CD4-positive, alpha-beta T cell treated with Interleukin-21 for 1 hour (primary cell): ENCODE measurements at places on chromosomes 4 and X.

DNA sequence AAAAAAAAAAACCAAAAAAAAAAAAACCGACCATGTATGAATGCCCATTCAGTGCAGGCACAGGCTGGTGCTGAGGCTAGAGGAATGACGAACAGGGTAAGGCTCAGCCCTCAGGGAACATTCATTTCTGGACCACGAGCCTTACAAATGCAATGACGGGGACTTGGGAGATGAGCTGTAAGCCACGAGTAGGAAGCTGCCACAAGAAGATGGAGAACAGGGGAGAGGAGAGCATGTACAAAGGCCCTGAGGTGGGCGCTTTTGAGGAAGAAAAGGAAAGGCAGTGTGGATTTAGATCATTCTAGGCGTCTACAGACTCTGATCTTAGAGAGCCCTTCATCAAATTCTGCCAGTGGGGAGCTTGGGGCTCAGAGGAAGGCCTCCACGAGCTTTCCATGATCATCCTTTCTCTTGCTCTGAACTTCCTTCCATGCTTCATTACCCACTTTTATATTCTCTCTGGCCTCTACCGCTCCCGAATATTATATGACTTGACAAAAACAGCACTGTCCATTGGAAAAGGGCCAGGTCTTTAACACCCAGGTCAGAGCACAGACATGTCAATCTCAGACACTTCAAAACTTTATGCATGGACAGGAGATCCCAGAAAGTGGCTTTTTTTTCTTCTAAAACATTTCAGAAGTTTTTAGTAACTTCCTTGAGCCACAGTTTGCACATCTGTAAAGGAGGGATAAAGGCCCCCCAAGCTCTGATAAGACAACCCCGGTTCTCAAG lies 3.3 kb upstream of the ZNF518B start:
- DNase-seq: no peak

- no peak for DNase-seq
These were observed 20.9 kb upstream of the S100G start for GRCh38 chrX:16628946-16629595.

DNA sequence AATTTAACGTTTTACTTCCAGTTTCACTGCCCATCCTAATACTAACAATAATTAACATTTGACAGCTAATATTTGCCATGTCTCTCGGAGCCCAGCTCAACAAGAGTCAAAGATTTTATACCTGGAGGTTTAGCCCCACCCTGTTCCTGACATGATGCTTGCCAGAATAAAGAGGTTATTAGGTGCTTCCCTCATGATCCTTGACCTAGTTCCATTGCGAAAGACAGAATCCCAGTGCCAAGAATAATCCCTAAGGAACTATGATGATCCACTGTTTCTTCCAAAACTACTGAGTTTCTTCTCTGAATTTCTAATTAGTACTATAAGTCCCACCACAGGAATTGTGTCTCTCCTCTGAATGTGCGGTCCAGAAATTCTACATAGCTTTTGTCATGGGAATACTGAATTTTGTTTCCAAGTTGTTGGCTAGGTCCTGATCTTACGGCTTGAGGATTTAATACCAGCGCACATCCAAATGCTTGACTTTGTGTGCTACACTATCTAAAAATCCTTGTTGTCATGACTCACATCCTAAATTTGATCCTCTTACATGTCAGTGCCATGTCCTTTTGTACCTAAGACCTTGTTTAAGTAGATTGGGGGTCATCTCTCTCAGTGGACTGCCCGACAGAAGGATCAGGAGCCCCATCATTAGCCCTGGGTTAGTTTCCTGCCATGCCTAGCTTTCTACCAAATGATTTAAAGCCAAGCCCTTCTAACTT lies 23.1 kb downstream of the ANTXR2 start:
- DNase-seq: no peak

DNA sequence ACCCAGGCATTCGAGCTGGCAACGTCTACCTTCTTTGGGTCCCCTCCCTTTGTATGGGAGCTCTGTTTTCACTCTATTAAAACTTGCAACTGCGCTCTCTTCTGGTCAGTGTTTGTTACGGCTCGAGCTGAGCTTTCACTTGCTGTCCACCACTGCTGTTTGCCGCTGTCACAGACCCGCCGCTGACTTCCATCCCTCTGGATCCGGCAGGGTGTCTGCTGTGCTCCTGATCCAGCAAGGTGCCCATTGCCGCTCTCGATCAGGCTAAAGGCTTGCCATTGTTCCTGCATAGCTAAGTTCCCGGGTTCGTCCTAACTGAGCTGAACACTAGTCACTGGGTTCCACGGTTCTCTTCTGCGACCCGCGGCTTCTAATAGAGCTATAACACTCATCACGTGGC lies 183.5 kb upstream of the GALNTL6 start:
- no peak for DNase-seq

- no peak for DNase-seq
These were observed 959.0 kb downstream of the C4orf33 start for GRCh38 chr4:130054908-130055307.

DNA sequence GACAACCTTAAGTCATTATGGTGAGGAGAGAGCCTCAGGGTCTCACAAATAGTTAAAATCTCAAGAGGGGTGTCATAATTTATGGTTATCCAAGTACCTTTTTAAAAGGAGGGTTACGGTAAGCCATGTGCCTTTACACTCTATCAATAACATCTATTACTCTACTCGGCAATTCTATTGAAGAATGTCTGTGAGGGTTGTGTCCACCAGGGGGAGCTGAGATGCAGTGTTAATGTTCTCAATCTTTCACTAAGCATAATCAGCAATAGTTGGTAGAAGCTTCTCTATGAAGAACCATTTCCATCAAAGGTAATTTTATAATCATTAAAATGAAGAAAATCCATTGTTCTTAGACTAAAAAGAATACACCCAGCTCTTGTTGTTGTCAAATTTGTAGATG lies 457.4 kb downstream of the CENPC start:
- DNase-seq: peak; percentile 14

GRCh38 chr4:5891563-5892322 lies 1.1 kb downstream of the CRMP1 start:
- no peak for DNase-seq

- DNase-seq: no peak
These were observed 963.2 kb upstream of the PCDH7 start for GRCh38 chr4:29756966-29757365.

DNA sequence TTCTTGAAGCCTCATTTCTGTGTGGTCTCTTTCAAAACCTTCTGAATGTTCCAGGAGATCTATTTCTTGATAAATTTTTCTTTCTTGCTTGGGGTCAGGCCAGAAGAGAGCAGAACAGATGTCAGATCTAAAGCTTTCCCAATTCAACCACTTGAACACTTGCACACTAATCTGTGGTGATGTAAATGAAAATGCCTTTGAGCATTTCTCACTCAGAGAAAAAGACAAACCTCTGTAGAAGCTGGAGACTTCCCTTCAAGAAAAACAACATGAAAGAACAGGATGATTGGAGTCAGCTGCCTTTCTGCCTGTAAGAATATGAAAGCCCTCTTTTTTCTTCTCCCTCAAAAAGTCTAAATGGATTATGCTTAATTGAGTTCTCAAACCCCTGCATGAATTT lies 11.2 kb downstream of the IGFBP7 start:
- no peak for DNase-seq

GRCh38 chr4:78764498-78764961 lies 11.6 kb upstream of the BMP2K start:
- no peak for DNase-seq

DNA sequence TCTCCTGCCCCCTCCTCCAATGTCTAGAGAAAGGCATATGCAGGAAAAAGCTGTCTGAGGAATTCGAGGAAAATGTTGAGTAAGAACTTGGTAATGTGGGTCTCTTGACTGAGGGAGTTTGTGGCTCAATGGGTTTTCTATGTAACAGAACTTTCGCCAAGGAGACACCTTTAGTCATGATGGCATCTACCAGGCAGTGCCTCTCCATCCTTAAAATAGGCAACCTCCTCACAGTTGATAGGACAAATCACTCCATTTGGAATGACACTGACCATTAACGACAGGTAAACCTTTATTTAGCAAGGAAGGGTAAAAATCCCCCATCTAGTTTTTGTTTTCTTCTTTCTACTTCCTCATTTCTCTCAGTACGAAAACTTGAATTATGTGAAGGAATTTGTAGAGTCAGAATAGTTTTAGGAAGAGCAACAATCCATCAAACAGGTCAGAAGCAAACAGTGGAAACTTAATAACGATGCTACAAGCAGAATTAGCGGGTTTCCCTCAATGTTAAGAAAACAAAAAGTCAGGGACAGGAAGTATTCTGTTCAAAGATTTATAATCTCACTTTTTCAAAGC lies 2.7 kb downstream of the GSX2 start:
- no peak for DNase-seq

- no peak for DNase-seq
These were observed 90.7 kb downstream of the FAM53A start for GRCh38 chr4:1593458-1593857.

- peak; percentile 26 for DNase-seq
These were observed 824 bp downstream of the TBC1D14 start for GRCh38 chr4:6910340-6910959.

- DNase-seq: no peak
These were observed 616.9 kb downstream of the ANKRD50 start for GRCh38 chr4:124095621-124096020.

DNA sequence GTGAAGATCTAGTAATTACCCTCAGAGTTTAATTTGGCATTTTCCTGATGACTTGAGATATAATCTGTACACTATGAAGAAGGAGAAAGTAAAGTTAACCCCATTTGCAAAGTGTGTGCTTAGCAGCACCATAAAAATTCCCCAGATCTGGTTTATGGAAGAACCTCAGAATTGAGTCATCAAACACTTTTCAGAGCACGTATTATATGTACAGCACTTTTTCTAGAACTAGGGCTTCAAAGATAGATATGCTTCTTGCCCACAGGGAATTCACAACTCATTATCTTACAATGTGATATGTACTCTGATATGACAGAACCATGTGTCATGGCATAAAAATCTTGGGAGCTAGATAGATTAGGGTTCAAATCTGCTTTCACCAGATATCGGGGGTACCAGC lies 150.9 kb downstream of the SLC10A7 start:
- no peak for DNase-seq

DNA sequence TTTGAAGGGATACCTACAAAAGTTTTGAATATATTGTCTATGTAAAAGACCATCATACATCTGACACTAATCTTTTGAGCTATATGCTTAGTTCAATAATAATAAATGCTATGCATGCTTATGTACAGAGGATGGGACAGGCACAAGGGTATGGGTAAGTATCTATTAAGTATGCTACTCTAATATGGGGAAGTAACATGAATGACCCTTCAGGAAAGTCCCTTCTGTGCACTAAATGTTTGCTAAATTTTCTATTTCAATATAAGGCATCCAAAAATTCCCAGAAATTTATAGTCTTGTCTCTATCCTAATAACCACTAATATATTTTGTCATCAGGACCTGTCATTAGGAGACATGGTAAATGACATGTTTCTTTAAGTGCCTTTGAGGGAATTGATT lies 19.0 kb downstream of the ATP8A1 start:
- no peak for DNase-seq

- no peak for DNase-seq
These were observed 16.6 kb downstream of the SAT1 start for GRCh38 chrX:23799469-23800065.

GRCh38 chrX:110678591-110678990 lies 117.0 kb downstream of the CHRDL1 start:
- no peak for DNase-seq

DNA sequence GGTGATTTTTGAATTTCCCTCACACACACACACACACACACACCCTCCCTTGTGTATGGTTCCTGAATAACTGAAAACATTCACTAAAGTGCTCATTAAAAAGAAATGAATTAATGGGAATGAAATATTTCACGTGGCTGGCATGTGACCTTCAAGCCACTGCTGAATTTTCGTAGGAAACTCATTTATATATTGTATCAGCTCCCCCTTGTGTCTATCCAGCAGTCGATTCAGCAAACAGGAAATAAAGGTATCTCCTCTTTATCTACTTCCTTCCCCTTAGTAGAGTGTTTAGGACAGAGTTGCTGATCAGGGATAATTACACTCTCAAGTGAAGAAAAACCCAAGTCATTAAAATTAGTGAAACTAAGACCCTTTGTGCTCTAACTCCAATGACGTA lies 912.6 kb upstream of the LCORL start:
- no peak for DNase-seq

DNA sequence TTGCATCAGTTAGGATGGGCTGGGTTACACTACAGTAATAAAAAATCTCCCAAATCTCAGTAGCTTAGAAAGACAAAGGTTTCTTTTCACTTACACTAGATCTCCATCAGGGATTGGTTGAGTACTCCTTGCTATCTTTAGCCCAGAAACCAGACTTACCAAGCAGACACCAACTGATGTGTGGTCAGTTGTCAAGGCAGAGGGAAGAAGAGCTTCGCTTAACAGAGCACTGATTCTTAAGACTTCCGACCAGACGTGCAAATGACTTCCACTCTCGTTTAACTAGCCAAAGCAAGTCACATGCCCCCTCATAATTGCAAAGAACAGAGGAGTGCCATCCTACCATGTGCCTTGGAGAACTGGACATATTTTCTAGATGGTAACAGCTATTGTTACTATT lies 5.7 kb upstream of the ZNF518B start:
- DNase-seq: no peak

GRCh38 chr4:111991797-111992196 lies 153.5 kb upstream of the FAM241A start:
- DNase-seq: no peak

DNA sequence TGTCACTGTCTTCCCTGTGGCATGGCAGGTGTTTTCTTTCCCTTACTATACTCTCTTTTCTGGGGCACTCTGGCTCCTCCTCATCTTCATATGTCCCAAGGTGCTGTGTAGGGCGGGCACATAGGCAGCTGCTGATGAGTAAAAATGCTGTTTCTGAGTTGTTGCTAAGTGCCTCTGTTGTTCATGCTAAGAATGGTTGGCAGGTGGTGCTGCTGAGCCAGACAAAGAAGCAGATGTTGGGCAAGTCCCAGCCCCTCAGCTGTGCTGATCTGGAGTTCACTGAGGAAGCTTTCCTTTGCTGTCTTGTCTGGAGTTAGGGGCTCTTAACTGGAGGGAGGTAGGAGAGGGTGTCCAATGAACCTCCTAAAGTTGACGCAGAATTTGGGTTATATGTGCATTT lies 40.6 kb downstream of the HADH start:
- DNase-seq: peak; percentile 76

GRCh38 chrX:31747411-31747810 lies 675.6 kb upstream of the FTHL17 start:
- DNase-seq: no peak

DNA sequence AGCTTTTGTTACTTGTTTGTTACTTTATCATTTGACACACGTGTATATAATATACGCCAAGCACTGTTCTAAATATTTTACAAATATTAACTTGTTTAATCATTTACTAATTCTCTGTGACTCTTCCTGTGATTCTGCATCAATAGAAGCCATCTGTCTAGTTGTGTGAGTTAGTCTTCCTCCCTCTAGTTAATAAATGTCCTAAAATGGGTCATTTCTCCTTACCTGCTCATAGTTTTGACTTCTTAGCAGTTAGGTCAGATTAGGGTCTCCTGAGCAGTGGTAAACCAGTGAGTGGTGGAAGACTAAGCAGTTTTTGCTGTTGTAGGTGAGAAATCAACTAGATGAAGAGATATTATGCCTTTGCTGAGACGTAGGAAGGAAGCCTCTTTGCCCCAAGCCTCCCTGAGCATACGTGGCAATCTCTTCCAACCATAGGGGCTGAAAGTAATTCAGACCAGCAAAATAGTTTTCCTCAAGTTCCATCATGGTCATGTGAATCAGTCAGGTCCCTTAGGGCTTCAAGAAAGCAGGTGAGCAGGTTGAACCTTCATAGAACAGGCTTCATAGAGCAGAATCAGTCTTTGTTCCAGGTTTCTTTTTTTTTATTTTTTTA lies 38.7 kb upstream of the THOC2 start:
- DNase-seq: no peak

GRCh38 chrX:22192419-22193060 lies 80.2 kb upstream of the CBLL2 start:
- peak; percentile 50 for DNase-seq
